ENCODE measurements at places on chromosomes 6 and 20. TPM values are rescaled to one million over a fixed set of nuclear protein-coding genes. Genes with fewer than 3 reads are reported as not detected.

GRCh38 chr6:158819977-158820622 is 932 bp upstream of the EZR start:
- no peak for DNase-seq

GRCh38 chr6:163085861-163086623 is 328.5 kb upstream of the QKI start:
- no peak for DNase-seq

DNA sequence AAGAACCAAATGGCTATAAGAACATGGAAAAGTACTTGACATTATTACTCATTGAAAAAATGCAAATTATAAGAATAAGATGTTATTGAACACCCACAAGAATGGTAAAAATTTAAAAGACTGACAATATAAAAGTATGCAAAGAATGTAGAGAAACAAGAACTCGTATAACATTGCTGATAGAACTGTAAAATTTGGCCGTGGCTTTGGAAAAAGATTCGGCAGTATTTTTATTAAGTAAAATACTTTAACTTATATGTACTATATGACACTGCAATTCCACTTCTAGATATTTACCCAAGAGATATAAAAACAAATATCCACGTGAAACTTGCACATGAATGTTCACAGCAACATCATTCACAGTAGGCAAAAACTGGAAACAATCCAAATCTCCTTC is 239.2 kb downstream of the TPBG start:
- DNase-seq = no peak

The TP53INP2 gene
- 6.6 TPM for total RNA-seq

DNA sequence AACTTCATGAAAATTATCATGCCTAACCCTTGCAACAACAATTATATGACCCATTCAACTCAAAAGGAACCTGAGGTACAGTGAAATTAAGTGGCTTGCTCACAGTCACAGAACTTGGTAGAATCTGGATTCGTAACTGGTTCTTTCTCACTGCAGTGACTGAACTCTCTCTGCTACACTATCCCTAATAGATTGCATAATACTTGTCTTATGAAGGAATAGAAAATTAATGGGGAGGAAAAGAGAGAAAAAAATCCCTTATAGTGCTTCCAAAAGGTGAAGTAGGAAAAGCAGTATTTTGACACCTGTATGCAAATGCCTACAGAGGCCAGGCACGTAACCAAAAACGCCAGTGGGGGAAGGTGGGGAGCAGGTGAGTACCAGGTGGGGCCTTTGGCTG is 186.6 kb downstream of the LY86 start:
- DNase-seq = no peak

The NRN1 gene
- 19.5 TPM for total RNA-seq

GRCh38 chr6:139546106-139546472 is 171.6 kb upstream of the CITED2 start:
- DNase-seq = no peak

DNA sequence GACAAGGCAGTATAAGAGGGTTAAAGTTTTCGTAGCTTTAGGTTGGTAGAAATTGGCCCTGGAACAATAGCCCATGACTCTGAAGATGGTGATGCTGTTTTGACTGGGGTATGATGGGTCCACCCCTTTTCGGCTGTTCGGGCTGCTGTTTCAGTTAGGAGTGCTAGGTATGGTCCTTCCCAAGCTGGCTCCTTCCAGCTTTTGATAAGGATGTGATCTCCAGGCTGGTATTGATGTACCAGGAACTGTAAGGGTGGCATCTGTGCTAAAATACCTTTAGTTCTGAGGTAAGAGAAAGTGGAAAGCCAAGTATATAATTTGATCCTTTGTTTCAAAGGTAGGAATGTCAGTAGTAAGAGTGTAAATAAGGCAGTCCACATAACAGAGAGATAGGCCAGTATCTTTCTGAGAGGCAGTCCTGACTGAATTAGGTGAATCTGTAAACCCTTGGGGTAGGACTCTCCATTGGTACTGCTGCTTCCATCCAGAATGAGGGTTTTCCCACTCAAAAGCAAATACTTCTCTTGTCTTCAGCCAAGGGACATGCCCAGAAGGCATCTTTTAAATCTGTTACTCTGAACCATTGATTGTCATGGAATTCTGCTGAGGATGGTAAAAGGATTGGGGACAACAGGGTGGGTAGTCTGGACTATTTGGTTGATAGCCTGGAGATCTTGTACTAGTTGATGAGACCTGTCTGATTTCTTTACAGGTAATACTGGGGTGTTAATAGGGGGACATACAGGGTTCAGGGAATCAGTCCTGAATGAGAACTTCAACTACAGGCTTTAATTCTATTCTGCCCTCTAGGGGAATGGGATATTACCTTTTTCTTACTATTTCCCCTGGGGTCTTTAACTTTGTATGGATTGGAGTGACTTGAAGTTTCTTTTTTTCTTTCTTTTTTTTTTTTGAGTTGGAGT is 6.1 kb upstream of the ZNFX1 start:
- no peak for DNase-seq

DNA sequence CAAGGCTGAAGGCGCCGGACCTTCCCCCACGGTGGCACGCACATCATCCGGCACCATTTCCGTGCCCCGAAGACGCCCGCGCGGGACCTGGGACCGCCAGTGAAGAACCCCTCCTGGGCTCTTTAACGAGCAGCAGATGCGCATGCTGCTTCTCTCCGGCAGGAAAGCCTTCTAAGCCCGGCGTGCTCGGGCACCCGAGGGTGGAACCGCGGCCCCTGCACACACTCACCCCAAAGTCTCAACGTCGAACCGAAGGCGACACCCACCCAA is 240 bp downstream of the FOXQ1 start:
- DNase-seq = no peak

- no peak for DNase-seq
Observed at GRCh38 chr6:27213544-27214125, 33.9 kb upstream of the PRSS16 start.

- DNase-seq = no peak
Observed at GRCh38 chr6:51788121-51788520, 299.3 kb downstream of the PKHD1 start.

The BPI gene
- not detected for total RNA-seq

DNA sequence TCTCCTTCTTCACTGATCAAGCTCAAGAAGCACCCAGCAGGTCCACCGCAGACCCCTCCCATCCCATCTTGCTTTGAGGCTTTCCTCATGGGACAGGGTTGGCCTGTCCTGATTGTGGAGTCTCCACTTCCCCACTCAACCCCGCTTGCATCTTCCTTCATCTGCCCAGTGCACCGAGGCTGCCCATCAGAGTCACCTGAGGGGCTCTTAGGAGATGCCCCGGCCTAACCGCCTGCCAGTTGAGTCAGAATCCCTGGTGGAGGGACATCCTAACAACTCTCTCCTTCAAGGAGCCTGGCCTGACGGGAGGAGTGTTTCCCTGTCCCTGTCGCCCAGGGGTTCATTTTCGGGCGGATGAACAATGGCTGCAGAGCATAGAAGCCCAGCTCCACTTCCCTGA is 46.1 kb downstream of the RBM38 start:
- no peak for DNase-seq

DNA sequence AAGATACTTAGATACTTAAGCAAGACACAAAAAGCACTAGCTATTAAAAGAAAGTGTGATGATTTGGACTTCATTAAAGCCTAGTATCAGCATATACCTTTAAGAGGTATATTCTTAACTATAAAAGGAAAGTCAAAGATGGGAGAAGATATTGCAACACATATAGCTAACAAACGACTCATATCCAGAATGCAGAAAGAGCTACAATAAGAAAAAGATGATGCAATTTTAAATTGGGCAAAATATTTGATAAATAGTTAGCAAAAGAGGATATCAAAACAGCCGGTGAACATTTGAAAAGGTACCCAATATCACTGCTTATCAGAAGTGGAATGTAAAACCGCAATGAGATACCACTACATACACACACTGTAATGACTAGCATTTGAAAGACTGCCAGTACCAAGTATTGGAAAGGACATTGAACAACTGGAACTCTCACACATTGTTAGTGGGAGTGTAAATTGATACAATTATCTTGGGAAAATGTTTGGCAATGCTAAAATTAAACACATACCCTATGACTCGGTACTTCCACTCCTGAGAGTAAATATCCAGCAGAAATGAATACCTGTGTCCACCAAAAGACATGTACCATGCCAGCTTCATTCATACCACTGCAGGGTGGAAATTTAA is 25.7 kb downstream of the MUC22 start:
- no peak for DNase-seq

DNA sequence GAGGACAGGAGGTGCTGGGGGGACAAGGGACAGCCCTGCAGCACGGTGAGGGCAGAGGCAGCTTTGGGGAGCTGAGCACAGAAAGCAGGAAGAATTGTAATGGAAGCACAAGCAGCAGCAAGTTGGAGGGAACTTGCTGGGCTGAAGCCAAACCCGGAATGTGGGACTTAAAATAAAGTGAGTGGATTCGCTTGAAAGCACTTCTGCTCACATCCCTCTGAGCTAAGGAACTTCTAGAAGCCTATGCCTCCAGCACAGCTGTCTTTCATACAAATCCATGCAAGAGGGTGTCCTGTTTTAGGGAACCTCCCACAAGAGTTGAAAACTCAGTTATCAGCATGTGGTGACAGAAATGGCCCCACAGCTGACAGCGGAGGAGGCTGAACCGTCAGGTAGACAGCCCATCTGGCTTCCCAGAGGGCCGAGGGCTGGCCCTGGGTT is 71.4 kb upstream of the MLN start:
- no peak for DNase-seq

The NRSN2 gene
- 15.0 TPM for total RNA-seq

DNA sequence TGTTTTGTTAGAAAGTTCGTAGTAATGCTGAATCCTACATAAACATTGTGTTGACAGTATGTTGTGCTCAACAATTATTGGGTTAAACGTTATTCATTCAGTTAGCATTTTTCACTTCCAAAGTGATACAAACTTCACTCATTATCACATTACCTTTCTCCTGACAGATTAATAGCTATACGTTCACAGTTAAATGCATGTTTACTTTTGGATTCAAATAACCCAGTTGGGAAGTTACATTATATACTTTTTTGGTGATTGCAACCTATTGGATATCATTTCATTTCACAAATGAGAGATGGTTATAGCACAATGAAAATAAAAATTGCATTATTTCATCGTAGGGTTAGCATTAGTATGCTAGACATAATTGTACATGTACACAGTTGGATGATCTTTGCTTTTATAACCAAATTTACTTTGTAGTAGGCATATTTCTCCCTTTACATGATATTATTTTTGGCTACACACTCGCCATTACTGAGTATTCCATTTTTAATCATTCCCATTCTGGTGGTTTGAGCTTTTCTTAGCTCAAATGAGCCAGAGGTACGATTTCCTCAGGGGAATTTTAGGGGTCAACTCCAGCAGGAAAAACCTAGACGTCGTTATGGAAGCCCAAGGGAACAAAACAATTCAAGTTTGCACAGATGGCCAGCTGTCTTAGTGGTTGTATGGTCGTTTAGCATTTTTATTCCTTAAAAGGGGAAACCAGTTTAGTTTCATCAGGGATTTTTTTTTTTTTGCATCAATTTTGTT is 2.1 kb upstream of the HIVEP1 start:
- DNase-seq = no peak

DNA sequence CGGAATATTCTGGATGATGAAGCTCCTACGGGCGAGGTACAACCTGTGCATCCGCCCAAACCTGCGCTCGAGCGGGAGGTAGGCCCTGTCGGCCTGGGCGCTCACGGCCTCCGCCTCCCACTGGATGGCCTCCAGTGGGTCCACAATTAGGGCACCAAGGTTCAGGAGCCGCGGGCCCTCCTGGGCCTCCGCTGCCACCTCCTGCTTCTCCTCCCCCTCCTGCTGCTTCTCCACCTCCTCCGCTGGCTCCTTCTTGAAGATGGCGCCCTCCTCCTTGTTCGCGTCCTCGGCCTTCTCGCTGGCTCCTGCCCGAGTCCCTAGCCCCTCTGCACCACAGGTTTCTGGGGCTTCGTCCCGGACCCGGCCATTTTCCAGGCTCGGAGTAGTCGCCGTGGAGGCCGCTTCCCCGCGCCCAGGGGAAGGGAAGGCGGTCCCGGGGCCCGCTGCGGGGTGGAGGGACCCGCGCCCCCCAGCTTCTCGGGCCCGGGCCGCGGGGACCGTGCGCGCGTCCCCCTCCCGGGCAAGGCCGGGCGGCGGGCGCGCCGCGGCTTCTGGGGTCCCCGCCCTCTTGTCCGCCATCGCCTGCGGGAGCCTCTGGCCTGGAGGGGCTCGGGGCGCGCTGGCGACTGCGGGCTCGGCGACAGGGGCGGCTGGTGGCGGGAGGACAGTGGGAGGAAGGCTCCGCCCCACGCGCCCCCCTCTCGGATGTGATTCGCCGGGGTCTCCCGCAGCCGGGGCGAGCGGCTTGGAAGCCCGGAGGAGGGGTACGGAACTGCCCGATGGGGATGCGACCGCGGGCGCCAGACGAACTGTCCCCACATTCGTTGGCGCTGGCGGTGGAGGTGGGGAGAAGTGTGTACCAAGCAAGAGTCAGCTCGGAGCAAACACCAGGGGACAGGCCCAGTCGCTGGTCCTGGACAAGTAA is 17.6 kb downstream of the PLAGL2 start:
- peak; percentile 88 for DNase-seq

DNA sequence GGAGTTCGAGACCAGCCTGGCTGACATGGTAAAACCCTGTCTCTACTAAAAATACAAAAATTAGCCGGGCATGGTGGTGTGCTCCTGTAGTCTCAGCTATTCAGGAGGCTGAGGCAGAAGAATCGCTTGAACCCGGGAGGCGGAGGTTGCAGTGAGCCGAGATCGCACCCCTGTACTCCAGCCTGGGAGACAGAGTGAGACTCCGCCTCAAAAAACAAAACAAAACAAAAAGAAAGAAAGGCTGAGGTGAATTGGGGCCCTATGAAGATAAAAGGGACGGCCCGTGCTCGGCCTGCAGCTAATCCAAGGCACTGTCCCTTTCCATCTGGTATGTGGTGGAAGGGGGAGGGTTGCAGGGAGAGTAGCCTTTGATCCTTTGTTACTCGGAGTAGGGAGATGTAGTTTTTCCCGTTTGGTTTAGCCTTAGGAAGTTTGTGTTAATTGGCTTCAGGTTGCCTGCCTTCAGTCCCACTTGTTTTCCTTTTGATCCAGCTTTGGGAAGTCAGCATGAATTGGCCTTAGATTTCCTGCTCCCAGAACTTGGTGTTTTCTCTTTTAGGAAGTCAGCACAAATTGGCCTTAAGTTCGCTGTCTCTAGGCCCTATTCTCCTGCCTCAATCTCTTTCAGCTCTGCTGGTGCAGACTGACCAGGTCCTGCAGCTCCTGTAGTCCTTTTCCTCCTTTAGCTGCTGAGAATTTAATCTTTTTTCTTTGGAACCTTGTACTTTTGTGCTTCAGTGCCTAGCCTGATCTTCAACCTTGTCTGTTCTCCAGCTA is 36.1 kb upstream of the PAQR8 start:
- no peak for DNase-seq

DNA sequence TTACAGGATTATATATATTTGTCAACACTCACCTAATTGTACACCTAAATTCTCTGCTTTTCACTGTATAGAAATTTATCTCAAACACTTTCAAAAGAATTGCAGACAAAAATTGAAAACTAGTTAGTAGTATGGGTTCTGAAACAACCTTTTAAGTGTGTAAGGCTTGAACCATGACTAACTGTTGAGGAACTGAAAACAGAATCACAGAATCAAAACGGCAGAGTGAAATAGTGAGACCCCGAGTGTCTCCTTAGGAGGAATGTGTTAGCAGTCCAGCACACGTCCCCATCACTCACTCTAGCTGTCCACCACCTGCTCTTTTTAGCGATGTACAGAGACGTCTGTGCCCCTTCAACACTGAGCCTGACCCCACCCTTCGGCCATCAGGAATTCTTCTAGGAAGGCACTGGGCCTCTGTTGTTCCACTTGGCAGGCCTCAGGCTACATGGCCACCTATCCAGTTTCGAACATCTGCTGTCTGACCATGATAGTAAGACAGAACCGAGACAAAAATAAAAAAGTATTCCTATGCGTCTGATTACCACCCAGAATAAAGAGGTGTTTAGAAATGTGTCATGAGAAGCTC is 227.4 kb downstream of the C6orf118 start:
- no peak for DNase-seq

- DNase-seq = no peak
Observed at GRCh38 chr20:25507385-25508082, 77.8 kb downstream of the NINL start.

Measured in lower leg skin (tissue), 4 donors.